ENCODE measurements at places on chromosomes 1 and 21.

DNA sequence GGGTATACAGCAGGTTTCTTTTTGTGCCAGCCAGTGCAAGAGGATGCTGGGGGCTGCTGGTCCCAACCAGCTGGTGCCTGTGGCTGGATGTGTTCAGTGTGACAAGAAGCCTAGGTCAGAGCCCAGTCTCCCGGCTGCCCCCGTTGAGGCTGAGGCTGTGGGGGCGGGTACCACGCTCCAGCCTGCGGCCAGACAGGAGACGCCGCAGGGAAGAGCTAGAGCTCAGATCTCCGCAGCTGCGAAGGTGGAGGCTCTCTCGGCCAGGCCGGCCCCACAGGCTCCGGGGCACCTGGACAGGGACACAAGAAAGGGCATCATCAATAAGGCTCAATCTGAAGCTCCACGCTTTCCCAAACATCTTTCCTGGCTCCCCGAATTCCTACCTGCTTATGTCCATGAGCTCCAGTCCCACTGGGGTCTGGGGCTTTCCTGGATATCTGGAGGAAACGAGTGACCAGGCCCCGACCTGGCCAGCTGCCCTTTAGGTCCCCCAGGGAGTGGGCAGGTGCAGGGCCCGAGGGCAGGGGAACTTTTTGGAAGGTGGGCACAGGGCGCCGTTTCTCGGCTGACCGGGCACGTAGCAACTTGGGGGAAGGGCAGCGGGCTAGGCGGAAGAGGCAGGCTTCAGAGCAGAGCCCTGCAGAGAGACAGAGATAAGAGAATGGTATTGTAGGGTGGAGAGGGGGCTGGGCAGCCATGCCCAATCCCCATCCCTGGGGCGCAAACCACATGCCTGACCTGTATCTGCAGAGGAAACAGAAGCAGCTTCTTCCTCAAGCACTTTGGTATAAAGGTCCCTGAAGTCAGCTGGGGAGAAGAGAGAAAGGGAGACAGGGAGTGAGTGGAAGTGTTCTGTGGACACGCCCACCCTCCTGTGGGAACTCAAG is 7.4 kb downstream of the ENTREP3 start:
- DNase-seq, result no peak

GRCh38 chr1:47211796-47212269 is 20.2 kb downstream of the TAL1 start:
- DNase-seq, result no peak

DNA sequence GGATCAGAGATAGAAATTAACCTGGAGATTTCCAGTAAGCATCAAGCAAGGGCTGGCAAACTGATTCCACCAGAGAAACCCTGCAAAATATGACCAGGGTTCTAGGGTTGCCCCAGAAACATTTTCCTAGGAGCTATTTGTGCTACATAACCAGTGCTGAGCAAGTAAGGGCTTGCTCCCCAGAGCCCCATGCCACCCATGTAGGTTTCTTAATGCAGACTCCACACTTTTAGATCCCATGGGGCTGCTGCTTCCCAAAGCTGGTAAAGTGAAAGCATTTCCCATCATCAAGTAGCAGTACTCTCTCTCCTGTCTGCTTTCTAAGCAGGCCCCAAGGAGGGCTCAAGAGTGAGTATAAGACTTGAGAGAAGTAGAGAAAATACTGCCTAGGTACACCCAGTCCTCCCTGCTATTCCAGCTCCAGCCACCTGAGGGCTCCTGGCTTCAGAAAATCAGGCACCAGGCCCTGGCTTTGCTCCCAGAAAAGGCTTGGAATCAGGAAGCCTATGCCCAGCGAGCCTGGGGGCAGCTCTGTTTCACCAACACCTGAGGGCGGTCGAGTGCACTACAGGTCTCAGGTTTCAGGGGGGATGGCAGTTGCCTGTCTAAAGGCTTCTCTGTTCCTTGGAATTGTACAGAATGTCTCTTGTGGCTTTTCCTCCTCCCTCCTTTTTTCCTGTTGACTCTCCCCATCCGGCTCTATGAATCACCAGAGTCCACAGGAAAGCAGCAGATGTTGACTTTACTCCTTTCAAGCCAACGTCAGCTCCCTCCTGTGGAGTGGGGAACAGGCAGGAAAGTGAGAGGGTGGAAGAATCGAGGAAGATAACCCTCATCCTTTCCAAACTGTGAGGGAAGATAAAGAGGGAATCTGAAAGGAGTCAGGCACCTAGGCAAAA is 6.2 kb upstream of the ANKRD35 start:
- peak; percentile 100 for DNase-seq

- no peak for DNase-seq
These were observed 20.6 kb upstream of the EGLN1 start for GRCh38 chr1:231442735-231443134.

DNA sequence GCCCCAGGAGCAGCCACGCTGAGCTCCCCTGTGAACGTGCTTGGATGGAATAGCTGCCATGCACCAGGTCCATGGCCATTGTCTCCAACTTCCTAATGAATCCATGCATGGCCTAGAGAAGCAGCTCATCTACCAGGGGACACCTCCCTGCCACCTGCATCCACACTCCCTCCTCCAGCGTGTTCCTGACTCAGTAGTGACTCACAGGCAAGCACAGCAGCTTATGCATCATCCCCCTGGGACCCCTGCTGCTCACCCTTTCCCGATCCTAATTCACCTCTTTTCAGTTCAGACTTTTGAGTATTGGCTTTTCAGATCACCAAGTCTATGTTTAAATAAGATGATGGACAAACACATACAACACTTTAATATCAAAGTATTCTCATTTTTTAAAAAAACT is 39.9 kb upstream of the TADA1 start:
- DNase-seq, result peak; percentile 37

DNA sequence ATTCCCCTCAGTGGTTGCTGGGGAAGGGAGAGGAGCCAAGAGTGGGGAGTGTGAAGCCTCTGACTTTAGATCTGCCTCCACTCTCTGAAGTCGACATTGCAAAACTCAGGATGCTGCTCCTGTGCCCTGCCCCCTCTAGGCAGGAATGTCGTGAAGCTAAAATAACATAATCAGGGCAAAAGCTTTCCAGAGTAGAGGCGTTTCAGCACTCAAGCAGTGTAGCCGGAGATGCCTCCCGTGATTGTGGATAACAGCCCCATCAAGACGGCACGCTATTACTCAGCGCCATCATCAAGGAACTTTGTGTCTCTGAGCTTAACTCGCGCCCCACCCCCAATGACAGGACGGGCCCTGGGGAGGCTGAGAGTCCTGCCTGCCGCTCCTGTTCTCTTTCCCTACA is 60.0 kb downstream of the FBXO2 start:
- peak; percentile 21 for DNase-seq

- no peak for DNase-seq
These were observed 69.5 kb downstream of the GPR137B start for GRCh38 chr1:236211815-236212214.

- DNase-seq, result no peak
These were observed 743.2 kb upstream of the RGS18 start for GRCh38 chr1:191414981-191415640.

DNA sequence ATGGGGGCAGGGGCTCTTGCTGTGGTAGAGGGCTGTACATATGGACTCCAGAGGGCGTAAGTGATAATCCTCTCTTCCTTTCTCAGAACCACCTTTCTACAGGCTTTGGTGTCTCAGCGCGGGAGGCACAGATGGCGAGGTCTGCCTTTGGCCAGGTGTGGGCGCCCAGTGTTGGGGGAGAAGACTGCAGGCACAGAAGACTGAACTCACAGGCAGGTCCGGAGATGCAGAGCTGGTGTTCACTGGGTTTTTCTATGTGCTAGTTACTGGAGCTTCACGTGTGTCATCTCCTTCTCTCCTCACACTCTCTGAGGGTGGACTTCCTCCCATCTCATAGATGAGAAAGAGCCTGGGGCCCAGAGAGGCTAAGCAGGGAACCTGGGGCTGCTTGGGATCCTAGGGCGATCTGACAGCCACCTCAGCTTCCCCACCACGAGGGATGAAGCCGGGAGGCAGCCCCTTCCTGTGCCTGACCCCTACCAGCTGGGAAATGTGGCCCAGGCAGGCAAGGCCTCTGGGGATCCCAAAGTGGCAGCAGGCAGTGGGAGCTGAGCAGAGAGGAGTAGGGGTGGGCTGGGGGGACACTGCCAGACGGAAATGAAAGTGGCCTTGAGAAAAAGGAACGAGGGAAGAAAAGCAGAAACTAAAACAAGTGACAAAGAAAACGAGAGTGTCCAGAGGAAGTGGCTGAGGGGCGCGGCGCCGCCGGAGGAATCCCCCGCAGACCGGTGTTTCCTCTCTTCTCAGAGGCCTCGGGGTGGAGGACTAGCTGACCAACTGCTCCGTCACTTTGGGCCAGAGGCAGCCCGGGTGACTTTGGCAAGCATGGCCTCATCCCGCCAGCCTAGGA is 191.6 kb downstream of the HIVEP3 start:
- DNase-seq, result no peak

DNA sequence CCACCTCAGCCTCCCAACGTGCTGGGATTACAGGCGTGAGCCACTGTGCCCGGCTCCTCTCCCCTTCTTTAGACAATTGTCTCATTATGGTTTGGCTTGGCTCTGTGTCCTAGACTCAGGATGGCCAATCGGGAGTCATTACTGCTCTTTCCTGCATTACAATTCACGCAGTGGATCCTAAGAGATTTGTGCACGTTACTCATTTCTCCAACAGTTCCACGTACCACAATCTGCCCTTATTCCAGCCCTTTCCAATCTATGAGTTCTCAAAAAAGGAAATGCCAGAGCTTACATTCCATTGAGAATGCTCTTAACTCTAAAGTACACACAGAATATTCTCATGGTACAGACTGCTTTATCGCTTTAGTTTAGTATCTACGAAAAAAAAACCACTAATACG is 357.0 kb downstream of the GPATCH2 start:
- peak; percentile 45 for DNase-seq

GRCh38 chr1:6484826-6485167 is 6.7 kb downstream of the PLEKHG5 start:
- no peak for DNase-seq

GRCh38 chr1:18461656-18462055 is 19.1 kb upstream of the KLHDC7A start:
- DNase-seq, result no peak

DNA sequence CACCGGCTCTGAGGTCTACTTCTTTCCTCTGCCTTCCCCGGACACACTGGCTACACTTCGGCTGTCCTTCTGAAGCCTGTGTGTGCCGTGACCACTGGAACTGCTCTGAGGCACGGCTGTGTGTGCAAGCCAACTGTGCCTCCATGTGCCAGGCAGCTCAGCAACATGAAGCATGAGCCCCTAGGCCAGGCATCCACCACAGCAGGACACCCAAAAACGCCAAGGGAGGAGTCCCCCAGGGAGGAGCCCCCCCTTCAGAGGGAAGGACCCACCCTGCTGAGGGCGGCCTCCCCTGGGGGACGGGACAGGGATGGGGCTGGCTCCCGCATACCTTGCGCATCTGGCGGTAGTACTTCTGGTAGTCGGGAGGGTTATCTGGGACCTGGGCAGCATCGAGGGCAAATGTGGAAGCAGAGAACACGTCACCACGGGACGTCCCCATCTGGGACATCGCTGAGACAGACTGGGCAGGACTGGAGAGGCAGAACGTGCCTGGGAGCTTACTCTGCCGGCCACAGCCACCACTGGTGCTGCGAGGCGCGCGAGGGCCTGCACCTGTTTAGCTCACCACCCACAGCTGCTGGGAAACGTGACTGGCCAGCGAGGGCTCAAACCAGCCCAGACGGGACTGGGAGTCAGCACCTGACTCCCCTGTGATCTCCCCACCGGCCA is 20.5 kb downstream of the LSS start:
- DNase-seq, result no peak

DNA sequence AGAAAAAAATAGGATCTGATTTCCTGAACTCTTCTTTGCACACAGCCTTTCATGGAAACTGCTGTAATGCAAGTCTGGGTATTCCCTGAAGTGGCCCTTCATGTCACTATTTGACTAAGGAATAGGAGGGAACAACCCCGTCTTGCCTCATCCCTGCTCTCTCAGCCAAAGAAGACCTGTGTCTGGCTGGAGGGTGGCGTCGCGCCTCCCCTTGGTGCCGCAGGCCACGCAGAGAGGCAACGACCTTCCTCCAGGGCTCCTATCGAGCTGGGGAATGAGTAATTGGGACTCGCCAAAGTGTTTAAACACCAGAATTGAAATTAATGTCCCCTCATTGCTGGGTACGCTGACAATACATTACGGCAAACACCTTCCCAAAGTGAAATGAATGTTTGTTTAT is 129.8 kb downstream of the PBX1 start:
- DNase-seq, result no peak

DNA sequence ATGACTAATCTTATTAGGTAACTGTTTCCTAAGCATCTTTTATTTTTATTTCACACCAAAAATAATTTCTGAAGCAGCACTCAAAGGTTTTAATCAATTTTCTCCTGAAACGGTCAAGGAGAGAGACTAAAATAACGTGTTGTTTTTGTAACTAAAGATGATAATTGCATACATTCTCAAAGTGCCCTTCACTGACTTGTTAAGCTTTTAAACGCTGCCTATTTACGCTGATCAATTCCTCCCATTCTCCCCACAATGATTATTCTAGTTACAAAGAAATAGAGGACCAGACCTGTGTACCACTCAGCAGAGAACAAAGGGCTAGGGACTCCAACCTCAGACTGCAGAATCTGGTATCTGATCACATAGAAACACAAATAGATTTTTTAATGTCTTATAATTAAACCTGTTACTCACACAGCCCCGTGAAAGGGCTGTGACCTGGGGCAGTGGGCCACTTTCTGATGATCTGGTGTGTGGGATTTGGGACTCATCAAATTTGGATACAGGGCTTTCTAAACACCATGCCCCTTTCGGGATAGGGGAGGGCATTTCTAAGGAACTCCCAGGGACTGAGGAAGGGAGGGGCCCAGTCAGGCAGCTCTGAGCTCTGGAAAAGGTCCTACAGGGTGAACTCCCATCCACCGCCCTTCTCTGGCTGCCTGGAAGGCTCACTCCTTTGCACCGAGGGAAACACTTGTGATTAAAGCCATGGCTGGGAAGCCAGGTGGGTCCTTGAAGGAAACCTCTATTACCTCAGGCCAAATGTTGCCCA is 65.2 kb downstream of the BCAR3 start:
- DNase-seq, result no peak

DNA sequence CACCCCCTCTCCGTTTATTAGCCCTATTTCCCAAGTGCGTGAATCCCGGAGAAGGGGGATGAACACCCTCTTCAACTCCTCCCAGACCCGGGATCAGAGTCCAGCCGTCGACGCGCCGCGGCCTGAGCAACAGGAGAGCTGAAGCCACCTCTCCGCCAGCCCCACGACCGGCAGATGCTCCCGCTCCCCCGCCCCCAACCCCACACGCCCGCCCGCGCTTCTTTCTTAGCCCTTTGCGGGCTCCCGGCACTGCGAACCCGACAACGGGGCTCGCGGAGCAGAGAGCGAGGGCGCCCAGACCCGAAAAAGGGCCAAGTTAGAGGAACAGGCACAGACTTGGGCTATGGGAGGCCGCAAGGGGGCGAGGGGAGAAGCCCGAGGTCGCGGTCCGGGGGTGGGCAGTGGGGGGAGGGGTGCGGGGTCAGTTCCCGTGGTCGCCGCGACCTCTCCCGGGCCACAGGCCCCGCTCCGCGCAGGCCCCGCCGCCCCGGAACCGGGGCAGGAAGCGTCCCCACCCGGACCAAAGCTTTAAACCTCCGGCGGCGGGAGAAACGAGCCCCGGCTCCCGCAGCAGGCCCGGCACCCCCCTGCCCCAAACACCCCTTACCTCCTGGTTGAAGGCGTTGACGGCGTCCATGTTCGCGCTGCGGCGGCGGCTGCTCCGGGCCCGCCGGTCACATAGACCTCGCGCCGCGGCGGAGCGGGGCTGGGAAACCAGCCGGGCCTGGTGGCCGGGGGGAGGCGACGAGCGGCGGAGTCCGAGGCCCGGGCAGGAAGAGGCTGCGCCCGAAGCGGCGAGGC is 662 bp downstream of the SCAF4 start:
- DNase-seq, result peak; percentile 21
